Activated CD8-positive, alpha-beta memory T cell treated with anti-CD3 and anti-CD28 coated beads for 1 hour (primary cell): ENCODE measurements at places on chromosomes 2 and 18.

GRCh38 chr2:191721331-191721730 is 43.4 kb downstream of the NABP1 start:
- DNase-seq: no peak

DNA sequence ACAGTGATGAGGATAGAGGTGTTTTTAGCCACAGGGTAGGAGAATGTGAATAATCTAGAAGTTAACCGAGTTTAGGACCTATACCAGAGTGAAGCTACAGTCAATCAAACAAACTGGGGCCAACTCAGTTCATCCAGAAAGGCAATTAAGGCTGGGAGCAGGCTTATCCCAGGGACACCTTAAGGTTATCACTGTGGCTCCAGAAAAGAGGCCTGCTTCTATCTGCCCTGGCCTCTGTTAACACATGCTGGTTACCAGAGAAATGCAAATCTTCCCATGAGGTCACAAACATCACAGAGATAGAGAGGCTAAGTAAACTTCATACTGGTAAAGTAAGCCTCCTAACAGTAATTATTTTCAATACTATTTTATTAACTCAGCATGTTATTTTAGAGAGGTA is 93.2 kb upstream of the GRB14 start:
- DNase-seq: no peak

DNA sequence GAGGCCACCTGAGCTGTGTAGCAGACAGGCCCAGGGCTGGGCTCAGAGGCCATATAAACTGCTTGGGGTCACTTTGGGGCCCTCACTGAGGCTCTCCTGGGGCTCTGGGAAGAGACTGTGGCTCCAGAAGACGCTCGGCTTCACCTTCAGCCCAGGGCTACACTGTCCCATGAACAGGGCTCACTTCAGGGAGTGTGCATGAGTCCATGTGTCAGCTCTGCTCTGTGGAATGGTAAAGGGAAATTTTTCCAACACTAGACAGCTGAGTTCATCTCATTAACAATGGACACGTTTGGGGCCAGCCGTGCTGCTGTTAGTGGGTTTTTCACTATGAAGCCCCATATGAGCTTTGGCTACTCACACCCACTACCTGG is 65.4 kb upstream of the TFCP2L1 start:
- DNase-seq: no peak

GRCh38 chr2:83068714-83069113 is 1390.4 kb downstream of the SUCLG1 start:
- DNase-seq: no peak

DNA sequence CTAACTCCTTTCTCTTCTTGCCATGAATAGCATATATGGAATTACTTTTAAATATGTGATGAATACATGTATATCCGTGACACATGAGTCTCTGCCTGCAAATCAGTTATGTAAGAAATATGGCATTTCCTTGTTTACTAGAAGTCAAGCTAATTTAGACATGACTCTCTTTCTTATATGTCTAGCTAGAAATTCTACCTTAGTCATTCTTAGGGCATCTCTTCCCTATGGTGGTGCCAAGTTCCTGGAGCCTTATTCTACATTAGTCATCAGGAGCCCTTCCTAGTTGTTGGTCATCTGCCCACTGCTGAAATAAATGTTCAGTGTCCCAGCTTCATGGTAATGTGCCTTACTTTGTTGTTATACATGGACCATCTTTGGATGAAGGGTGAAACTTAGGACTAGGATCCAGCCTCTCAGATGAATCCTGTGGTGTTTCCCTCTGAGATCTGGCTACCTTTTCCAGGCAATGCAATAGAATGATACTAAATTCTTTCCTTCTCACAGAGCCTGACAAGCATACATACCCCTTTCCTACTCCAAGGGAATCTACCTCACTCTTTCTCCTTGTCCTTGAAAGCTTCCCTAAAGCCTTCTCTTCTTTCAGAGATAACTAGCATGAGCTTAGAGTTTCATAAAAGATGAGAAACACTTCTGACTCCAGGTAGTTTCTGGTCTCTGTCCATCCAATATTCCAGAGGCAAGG is 415.3 kb upstream of the VWC2L start:
- DNase-seq: no peak

- DNase-seq: no peak
Observed at GRCh38 chr18:31931886-31932240, 11.1 kb downstream of the TRAPPC8 start.

DNA sequence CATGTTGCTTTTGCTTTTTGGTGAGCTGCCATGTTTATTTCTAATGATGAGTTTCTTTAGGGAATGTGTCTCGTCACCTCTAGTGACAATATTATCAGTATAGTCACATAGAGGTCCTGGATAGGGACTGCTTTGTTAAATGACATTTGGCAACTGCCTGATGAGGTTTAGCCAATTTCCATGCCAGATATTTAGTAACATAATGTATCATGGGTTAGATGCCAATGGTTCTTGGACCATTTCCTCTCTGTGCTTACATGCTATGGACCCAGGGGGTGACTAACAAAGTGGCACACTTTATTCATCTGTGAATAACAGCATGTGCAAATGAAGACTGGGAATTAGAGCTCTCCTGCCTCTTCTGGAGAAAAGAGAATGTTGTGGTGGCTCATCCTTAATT is 56.2 kb upstream of the RAB27B start:
- DNase-seq: no peak

DNA sequence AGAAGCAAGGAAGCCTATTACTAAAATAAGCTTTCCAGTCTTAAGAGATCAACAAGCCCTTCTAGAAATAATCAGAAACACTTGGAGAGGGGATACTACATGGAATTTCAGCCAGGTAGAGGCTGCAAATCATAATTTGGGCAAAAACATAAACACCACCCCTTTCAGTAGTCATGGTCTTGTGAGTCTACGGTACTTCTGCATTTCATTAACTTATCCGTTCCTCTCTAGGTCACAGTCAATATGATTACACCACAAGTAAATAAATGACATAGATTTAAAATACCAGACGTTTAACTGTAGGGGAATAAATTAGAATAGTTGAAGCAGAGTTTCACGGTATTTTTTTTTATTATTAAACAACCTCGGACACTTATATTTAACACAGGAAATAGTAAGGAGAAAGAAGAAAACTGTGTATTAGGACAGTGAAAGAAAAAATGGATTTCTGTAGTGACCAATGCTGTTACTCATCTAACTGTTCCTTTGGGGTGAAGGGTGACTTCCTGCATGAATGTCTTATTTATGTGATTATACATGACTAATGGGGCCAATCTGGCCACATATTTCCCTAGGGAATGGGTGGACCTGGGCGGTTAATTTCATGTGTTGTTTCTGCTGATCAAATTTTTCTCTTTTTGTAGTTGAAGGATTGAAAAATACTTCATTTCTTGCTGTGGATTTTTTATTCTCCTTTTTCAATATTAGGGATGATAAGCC is 456.6 kb upstream of the UBE2E3 start:
- no peak for DNase-seq

DNA sequence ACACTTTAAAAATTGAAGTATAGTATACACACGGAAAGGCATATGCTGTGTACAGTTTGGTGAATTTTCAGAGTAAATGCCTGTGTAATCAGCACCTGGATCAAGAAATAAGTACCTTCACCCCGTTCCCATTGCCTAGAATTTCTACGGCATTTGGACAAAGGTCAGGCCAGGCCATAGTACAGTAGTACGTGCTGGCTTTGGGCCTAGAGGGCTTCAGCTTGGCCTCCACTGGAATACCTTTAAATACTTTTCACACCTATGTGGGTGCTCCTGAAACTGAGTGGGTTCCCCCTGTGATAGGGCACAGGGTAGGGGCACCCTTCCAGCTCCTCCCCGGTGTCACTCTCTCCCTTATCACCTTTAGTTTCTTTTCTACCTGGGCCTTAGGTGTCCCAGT is 26.5 kb downstream of the TET3 start:
- DNase-seq: no peak

DNA sequence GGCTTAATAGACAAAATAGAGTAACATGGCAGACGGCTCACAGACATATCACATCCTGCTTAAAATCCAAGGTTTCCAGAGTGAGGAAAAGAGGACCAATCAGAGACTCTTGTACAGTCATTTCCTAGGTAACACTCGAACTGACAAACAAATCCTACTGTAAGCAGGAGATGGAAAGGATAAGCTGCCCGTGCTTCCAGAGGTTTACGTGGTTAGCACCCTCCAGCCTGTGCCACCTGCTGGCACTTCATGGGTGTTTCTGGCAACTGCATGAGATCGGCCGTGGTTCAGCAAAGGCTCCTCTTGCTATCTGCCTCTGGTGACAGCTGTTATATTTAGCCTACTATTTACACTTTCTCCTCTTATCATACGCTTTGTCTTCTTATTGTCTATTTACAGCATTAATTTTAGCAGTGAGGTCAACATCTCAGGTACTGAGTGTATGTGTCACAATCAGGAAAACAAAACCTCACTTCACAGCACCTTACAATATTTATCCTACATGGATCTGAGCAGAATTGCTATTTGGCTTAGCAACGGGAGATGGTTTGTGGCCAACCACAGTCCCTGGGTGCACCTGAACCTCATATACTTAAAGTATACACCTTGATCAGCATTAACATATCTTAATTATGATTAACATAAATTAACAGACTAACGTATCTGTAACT is 226.9 kb downstream of the TMEM163 start:
- DNase-seq: no peak

GRCh38 chr18:25701821-25702220 is 349.9 kb upstream of the ZNF521 start:
- DNase-seq: no peak

GRCh38 chr2:23512778-23513177 is 127.8 kb downstream of the KLHL29 start:
- no peak for DNase-seq

GRCh38 chr2:53786352-53786704 is 425 bp downstream of the ASB3 start:
- no peak for DNase-seq

- DNase-seq: no peak
Observed at GRCh38 chr2:225290757-225291400, 108.6 kb upstream of the NYAP2 start.

DNA sequence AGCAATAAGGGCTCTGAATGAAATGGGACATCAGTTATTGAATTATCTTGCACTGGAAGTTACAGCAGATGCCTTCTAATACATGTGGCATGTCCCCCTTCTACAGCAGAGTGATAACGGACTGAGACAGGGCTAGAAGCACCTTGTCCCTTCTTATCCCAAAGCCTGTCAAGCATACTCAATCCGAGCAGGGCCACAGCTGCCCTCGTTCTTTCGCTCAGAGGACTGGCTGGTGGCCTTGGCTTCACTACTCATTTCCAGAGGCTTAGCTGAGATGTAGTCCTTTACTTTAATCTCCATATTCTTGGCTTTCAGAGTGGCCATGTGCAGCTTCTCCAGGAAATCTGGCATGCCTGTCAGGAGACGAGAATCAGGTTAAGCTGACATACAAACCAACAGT is 22.1 kb downstream of the STARD7 start:
- no peak for DNase-seq

GRCh38 chr2:124575497-124575896 is 550.4 kb downstream of the CNTNAP5 start:
- no peak for DNase-seq

DNA sequence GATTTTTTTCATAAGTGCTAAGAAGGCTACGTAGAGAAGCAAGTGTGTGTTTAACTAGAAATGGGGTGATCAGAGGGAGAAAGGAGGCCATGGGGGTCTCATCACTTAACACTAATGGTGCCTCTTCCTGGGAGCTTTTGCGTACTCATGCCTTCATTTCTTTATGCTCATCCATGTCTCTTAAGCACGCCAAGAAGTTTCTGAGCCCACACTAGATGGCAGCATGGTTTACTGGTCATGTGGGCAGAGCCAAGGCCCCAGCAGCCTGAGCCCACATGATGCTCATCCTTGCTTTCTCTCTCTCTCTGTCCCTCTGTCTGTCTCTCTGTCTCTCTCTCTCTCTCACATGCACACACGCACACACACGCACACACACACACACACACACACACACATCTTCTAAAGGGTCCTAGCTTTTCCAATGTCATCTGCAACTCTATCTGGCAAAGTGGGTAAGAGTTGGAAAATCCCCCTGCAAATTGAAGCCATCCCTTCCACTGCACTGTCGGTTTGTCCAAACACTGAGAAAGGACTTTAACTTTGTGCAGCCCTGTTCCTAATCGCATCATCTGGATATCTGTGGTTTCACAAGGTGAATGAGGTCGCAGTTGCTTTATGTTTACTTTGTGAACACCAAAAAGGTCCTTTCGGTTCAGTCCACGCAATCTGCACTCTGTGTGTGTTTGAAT is 137.1 kb upstream of the CCDC68 start:
- no peak for DNase-seq

GRCh38 chr2:208366215-208367127 is 40.1 kb upstream of the PTH2R start:
- no peak for DNase-seq

GRCh38 chr2:47227532-47228279 is 72.6 kb upstream of the STPG4 start:
- DNase-seq: no peak

- DNase-seq: no peak
Observed at GRCh38 chr2:175126661-175127060, 41.3 kb downstream of the ATF2 start.

DNA sequence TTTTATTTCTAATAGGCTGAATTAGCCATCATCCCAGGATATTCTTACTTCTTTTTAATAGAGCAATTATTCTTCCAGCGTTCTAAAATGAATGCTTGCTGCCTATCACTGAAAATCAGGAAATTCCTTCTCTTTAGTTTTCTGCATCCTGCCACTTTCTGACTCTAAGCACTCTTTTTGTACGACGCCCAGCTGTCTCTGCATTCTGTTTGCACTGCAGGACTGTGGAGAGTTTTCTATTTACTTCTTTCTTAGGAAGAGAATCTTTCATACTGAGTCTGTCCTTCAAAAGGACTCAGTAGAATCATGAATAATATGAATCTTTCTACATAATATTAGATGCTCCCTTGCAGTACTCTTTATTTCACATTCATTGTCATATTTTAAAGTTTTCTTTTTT is 360.4 kb upstream of the DSEL start:
- DNase-seq: no peak

DNA sequence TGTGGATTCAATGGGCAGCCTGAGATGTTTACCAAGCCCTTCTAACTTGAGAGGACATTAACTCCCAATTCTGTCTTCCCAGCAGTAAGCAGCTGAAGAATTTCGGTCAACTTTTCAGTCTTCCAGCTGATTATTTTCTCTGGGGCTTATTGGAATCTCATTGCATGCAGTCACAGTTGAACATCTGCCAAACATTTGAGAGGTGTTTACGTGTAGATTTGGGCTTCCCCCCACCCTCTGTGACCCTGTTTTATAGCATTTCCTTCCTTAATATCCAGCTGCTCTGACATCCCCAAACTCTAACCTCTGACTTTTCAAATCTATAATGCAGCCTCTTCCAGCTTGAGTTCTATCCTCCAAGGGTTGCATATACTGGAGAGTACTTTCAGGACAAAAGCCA is 16.5 kb upstream of the VIT start:
- DNase-seq: no peak
